ENCODE measurements at places on chromosomes 3 and 15.

- no peak for DNase-seq
Measured at GRCh38 chr3:45664578-45664977, 24.6 kb upstream of the SACM1L start.

DNA sequence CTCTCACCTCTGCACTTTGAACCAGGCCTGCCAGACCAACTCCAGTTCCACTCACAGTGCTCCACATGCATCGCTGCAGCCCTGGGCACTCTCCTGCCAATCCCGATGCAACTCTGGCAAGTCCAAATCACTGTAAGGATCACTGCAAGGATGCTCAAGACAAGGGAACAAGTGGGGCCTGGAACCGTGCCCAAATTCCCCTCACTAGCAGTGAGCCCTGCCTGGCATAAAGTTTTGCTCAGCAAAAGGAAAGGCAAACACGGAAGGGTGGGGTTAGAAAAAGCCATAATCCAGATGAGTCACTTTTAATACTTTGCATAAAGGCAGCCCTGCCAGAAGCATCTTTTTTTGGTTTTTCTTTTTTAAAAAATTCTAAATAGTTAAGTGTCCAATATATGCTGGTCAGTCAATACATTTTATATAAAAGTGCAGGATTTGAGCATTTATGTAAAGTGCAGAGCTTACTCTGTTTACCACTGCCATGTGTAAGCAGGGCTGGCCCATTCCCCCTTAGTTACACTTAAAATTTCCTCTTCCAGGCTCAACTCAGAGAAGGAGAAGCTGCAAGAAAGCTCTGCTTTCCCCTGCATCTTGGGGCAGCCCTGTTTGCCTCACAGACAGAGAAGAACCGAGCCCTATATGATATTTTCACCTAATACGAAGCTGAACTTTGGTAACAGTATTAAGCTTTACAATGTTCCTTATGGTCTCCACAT, 102.2 kb downstream of the CD47 start:
- DNase-seq = no peak

DNA sequence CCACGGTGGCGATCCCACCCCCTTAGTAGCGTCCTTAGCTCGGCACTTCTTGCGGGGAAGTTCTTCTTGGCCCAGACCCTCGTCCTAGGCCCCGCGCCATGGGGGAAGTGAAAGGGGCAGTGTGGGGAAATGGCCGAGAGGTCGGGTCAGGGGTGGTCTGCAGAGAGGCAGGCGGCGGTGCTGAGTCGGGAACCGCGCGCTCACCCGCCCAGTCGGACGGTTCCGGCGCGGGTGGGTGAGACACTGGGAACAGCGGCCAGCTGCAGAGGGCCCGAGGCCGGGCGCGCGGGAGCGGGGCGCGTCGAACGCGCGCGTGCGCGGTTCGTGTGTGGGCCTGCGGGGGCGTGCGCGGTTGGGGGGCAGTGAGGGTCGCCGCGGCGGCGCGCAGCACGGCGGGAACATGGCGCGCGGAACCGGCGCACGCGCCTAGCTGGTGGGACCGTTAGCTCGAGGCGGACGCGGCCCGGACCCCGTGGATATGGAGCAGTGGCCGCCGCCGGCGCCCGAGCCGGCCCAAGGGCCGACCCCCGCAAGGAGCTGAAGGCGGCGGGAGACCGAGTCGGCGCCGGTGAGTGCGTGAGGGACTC, 246.9 kb downstream of the GOLGA6L6 start:
- DNase-seq = no peak

DNA sequence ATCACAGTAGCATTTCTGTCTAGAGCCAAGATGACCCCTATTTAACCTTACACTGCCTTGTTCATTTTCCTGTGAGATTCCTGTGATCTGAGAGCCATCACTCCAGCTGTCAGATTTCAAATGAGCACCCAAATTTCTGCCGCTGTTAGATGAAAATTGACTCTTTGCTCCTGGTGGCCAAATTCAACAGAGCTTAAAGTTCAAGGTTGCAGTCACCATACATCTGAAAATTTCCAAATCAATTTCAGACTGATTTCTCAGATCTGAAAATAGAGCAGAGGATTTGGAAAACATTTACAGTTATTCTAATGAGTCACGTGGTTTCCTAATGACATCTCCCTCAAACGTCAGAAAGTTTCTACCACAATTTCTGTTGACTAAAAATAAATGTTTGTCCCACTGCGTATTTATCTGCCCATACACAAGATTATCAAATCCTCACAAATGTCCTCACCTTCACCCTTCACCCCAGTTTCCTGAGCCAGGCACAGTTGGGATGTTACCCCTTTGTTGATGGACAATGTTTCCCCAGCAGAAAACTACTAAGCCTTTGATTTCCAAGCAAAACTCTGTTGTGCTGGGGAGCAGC, 16.4 kb downstream of the HDC start:
- DNase-seq = no peak

DNA sequence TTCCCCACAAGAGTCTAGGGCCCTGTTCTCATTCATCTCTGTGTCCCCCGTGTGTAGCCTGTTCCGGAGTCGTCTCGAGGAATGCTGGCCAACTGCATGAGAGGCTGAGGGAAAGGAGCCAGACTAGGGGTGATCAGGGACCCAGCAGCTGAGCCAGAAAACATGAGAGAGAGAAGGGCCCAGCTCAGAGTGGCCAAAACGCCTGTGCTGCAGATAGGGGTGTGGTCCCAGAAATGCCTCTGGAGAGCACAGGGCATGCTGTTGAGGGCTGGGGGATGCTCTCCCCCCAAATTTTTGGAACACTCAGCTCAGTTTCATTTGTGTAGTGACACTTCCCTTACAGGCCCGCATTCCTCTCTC, 14.1 kb downstream of the CYP1A2 start:
- DNase-seq = no peak

DNA sequence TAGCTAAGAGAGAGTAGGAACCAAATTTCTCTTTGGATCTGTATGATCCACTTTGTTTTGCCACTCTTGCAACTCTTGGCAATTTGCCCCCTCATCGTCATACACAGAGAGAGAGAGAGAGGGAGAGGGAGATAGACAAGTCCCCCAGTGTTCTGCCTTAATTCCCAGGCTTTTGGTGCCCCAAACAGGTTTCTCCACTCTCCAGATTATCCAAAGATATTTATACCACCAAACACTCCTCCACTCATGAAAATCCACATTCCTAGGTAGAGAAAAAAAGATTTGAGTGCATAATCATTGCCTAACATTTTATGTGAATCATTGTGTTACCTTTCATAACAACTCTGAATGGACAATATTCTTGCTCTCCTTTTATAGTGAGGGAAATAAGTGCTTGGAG, 15.3 kb downstream of the ACP3 start:
- DNase-seq = no peak

DNA sequence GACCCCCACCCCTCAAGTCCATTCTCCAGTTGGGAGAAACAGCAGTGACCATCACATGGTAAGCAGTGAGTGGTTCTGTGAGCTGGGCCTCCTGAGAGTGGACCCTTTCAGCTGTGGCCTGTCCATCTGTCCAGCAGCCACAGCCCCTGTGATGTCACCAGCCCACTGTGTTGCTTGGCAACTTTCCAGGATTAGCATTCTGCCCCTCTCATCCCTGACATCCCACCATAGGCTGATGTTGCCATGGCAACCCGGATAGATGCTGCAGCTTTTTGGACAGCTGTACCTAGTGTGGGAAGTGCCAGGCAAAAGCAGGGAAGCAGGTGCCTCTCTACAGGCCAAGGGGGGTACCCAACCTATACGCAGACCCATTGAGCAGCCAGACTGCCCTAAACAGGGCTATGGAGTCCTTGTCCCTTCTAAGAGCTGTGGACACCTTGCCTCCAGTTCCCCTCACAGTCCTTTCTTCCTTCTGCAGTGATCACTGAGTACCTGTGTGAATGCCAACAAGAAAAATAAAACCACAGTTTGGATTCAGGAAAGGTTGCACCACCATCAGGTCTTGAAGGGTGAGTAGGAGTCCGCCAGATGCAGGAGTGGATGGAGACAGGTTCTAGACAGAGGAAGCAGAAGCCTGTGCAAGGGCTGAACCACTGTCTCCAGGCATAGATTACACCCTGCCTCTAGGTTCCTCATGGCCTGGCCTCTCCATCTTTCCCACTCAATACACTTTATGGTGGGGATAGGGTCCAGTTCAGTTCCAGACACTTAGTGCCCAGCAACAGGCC, at the start of gene DNAH1:
DNAH1 (plus strand) TSS at position 343 of the 788 bp plus-strand sequence. CDS start 6,124 bp downstream, outside the sequence.
- DNase-seq = no peak

DNA sequence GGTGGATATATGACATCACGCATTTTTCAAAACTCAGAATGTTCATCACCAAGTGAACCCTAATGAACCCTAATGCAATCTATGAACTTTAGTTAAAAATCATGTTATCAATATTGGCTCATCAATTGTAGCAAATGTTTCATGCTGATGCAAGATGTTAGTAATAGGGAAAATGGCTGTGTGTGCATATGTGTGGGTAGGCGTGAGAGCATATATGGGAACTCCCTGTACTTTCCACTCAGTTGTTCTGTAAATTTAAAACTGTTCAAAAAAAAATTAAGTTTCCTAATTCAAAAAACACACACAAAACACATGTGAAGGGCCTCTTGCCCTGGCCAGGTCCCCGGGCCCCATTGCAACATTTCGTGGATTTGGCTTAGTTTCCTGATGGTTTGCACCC, 89.7 kb upstream of the PROK2 start:
- no peak for DNase-seq

DNA sequence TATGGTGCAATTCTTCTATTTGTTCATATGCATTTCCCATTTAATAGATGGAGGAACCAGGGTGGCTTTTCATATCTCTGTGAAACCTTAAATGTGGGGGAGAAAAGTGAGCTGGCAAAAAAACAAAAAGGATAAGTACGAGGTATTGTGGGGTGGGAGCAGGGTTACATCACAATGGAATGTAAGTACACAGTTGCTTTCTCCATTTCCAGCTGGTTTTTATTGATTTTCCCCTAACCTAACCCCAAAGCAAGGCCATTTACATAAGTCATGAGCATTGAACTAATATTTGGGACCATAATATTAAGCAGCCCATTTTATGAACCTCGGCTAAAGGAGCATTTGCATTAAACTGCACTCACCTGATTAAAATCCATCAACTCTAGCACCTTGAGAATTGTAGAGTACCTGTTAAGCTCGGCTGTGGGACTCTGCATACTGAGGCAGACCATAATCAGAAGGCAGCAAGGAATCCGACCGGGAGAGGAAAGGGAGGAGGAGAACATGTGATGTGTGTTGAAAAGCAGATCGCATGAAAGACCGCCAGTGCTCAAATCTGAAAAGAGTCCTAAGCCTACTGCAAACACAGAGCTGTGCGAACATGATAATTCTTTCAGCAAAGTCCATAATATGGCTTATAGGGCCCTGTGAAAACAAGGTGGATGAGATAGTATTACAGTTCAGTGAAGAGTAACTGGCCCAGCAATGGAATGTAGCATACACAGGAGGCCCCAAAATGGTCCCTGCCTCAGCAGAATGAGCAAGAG, 513.4 kb downstream of the FHIT start:
- no peak for DNase-seq

GRCh38 chr3:123375014-123375940, 73.6 kb downstream of the ADCY5 start:
- no peak for DNase-seq

- no peak for DNase-seq
Measured at GRCh38 chr3:9686050-9686550, 17.5 kb upstream of the CPNE9 start.

DNA sequence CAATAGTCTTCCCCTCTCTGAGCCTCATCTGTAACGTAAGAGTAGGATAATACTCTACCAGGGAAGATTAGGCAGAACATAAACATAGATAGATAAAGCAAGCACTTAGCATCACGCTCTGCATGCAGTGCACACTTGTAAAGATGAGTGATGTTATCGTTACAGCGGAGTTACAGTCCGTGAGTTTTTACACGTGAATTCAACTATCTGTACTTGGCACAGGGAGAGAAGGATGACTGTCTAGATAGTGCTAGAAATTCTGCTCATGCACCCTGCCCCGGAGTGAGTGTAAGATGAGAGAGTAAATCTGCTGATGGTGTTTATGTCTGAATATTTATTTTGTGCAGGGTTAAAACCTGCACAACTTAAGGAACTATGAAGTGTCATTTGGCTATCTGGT, 35.8 kb downstream of the HAPLN3 start:
- DNase-seq = no peak

DNA sequence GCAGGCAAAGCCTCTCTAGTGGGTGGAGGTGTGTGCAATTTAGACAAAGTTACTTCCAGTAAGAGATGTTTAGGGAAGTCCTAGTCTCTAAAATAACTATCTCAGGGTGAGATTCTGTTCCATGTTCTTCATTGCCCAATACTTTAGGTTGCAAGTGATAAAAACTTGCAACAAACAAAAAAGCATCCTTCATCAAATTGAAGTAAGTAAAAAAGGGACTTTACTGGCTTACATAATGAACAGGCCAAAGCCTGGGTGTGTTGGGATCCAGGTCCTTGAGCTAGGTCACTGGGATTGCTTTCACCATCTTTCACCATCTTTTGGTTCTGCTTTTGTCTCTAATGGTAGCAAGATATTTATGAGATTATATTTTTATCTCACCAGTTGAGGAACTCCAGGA, 38.3 kb downstream of the CX3CR1 start:
- DNase-seq = no peak

DNA sequence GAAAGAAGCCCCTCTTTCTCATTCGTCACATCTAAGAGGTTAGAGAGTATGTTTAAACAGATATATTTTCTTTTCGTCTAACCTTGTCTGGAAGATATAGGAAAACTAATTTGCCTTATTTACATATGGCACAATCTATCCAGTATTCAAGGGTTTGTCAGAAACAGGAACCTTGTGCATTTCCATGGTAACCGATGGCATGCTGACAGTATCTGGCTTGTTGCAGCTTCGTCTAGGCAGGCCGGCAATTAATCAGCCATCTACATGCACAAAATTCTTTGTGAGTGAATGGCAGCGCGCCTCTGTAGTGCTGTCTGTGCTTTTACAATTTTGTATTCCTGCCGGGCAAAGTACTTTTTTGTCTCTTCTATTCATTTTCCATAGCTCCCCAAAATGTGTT, 294.0 kb upstream of the SOX2 start:
- no peak for DNase-seq

GRCh38 chr15:72873379-72874233, 90.0 kb upstream of the ADPGK start:
- DNase-seq = no peak

- no peak for DNase-seq
Measured at GRCh38 chr15:57057134-57057930, 138.9 kb downstream of the TCF12 start.

DNA sequence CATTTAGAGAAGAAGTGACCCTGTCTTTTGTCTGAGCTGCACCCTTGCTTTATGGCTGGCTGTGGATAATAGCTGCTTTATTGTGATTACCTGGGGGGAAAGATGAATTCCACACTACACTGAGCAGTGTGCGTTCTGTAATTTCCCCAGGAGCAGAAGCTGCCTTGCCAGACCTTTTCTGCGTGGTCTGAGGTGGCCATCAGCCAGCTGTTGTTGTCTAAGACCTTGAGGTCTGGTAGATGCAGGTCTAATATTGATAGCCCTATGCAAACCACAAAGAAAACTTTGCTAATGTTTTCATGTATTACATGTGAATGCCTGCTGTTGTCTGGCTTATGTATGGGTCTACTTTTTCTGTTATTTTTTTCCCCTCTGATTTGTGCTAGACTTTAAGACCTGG, 144.6 kb downstream of the THSD4 start:
- DNase-seq = no peak

All from NCI-H1436 (cell line).